HTR-8/SVneo (cell line): ENCODE measurements at places on chromosomes 2 and 18.

- no peak for DNase-seq
Observed at GRCh38 chr18:14999085-14999975, 251.4 kb downstream of the ANKRD30B start.

DNA sequence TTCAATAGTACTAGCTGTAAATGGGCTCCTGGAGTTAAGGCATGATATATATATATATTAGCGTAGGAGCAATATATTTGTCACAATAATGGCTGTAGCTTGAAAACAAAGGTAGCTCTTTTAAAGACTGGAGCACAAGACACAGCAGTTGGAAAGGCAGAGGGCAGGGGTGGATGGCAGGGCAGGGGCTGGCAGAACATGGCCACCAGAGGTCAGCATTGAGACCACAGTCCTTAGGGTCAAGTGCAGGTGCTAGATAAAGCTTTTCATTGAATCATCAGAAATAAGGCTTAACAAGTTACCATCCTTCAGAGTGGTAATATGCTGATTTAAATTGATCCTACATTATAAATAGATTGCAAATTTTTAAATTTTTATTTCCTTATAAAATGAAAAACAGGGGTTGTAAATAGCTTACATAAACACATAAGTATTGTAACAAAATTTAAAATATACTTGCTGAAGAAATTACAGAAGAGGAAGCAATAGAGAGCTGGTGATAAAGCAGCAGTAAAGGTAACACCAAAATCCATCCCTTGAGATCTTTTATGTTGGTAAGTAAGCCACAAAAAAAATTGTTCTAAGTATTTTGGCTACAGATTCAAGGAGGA is 161.2 kb upstream of the PIEZO2 start:
- DNase-seq = no peak

DNA sequence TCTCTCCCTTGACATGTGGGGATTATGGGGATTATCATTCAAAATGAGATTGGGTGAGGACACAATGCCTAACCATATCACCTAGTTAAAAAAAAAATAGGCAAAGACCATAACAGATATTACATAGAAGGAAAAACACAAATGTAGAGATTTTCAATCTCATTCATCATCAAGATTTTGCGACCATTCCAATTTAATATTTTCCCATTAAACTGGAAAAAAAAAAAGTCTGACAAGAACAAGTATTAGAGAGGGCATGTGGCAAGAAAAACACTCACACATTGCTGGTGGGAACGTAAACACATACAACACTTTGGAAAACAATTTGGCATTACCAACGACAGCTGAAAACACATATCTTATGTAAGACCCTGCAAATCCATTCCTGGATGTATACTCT is 71.0 kb upstream of the MYCN start:
- no peak for DNase-seq

- DNase-seq = no peak
Observed at GRCh38 chr2:11079136-11079824, 76.0 kb upstream of the SLC66A3 start.

- DNase-seq = no peak
Observed at GRCh38 chr18:60466677-60467076, 94.1 kb upstream of the MC4R start.

DNA sequence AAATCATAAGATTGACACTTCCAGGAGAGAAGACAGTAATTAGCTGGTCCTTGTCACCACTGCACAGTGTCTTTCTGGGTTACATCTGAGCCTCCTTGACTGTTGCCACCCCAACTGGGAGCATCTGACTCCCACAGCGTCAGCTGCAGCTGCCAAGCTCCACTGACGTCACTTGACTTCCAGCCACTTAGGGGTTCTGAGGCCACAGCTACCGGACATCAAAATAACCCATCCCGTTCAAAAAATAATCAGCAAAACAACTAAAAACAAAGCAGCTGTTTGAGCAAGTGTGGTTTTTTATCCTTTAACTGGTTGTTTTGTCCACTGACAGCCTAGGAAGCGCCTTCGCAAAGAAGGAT is 206.5 kb upstream of the AGAP1 start:
- no peak for DNase-seq

- DNase-seq = no peak
Observed at GRCh38 chr2:220029013-220029412, 401.6 kb downstream of the SLC4A3 start.
